Breast epithelium (tissue), 4 donors: ENCODE measurements at places on chromosomes 5 and 9. TPM values are rescaled to one million over a fixed set of nuclear protein-coding genes. Genes with fewer than 3 reads are reported as not detected.

C1QTNF3 gene
- total RNA-seq: 4.0 TPM

GRCh38 chr5:171596391-171596878 lies 177.0 kb downstream of the FGF18 start:
- no peaks in the 10 kb centered on the region for H3K36me3 ChIP-seq
- no peak overlapping the region for H3K27ac ChIP-seq
- DNase-seq: no peak
- H3K4me1 ChIP-seq: no peaks in the 10 kb centered on the region
- H3K4me3 ChIP-seq: no peak overlapping the region

DNA sequence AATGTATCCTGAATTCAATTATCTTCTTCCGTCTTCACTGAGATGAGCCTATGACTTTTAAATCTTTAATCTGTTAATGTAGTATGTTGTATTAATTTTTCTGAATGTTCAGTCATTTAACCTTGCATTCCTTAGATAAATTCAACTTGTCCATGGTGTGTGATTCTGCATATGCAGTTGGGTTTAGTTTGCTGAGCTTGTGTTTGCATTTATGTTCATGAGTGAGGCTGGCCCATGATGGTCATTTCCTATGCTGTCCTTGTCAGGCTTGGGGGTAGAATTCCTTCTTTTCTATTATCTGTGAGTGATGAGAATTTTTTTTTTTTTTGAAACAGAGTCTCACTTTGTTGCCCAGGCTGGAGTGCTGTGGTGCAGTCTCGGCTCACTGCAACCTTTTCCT lies 131.8 kb upstream of the COL5A1 start:
- H3K36me3 ChIP-seq: no peaks in the 10 kb centered on the region
- H3K4me3 ChIP-seq: no peak overlapping the region
- no peaks in the 10 kb centered on the region for H3K4me1 ChIP-seq

DNA sequence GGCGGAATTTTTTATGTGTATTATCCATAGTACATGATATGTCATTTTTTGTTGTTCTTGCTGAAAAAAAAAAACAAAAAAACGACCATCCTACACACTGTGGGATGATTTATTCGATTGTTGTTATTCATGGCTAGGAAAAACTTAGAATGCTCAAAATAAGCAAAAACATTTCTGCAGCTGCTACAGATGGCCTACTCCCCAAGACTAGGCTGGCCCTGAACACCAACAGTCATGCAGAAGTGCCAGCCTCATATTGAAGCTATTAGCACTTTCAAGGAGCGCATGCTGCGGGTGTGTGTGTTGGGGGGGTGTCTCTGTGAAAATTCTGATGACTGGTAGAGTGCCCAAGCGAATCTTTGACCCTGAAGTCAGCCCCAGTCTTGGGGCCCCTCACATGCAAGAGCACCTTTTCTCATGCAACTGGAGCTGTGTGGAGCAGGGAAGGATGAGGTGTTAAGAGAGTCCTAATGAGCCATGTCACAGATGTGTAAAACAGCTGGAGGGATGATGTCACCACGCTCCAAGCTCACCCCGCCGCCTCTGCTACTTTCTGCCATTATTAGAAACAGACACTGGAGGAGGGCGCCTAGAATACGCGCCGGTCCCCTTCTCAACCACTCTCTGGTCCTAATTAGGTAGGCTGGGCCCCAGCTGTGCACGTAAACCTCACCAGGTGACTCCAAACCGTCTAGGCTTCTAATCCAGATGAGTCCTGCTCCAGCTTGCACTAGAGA lies 61.0 kb upstream of the SMIM23 start:
- no peak overlapping the region for H3K27ac ChIP-seq
- H3K27me3 ChIP-seq: no peaks in the 10 kb centered on the region
- no peak for DNase-seq
- no peak overlapping the region for H3K4me3 ChIP-seq
- no peaks in the 10 kb centered on the region for H3K4me1 ChIP-seq
- no peaks in the 10 kb centered on the region for H3K36me3 ChIP-seq

DNA sequence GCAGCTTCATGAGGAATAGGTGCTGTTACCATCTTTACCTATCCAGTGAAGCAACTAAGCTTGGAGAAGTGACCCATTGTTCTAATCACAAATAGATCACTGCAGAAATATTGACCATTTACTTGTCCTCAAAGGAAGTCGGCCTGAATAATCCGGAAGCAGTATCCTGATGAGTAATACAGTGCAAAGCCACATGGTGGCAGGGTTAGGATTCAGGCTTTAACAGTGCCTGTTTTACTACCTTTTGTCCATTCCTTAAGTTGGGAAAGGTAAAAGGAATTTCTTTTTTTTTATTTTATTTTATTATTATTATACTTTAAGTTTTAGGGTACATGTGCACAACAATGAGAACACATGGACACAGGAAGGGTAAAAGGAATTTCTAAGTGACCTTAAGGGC lies 336.3 kb downstream of the KDM4C start:
- H3K4me1 ChIP-seq: no peaks in the 10 kb centered on the region
- no peak for DNase-seq
- no peaks in the 10 kb centered on the region for H3K27me3 ChIP-seq
- no peaks in the 10 kb centered on the region for H3K36me3 ChIP-seq
- H3K4me3 ChIP-seq: no peak overlapping the region
- H3K27ac ChIP-seq: no peak overlapping the region

FOXD4L5 gene
- not detected for total RNA-seq

DNA sequence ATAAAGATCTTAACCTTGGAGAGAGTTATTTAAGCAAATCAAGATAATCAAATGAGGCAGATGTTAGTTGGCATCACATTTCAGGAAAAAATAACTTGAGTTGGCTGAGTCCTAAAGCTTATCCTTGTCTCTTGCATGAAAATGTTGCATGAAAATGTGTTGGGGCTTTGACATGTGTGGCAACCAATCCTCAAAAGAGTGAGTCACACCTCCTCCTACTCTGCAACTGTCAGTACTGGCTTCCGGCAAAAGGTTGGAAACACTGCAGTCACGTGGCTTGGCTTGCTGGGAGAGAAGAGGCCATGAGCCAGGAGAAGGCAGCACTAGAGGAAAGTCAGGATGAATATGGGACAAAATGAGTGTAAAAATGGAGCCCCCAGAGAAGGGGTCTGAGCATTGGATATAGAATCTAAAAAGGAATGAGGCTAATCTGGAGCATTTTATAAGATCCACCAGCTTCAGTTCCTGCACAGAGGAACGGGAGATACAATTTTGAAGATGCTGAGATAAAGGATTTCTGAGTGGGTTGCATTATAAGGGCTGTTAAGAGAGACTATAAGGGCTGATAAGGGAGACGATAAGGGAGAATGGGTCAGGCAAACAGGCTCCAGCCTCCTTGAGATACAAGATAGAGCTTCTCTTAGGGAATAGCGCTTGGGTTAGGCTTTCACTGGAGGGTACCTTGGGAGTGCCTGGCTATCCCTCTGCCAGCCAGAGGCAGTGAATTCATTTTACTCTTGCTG lies 43.1 kb downstream of the SPATA31D1 start:
- no peak overlapping the region for H3K4me3 ChIP-seq
- H3K27ac ChIP-seq: no peak overlapping the region
- no peaks in the 10 kb centered on the region for H3K4me1 ChIP-seq
- DNase-seq: peak; percentile 55

GRCh38 chr9:119221276-119221675 lies 148.0 kb downstream of the BRINP1 start:
- DNase-seq: no peak
- H3K36me3 ChIP-seq: no peaks in the 10 kb centered on the region
- H3K27ac ChIP-seq: no peak overlapping the region
- no peaks in the 10 kb centered on the region for H3K4me1 ChIP-seq
- no peak overlapping the region for H3K4me3 ChIP-seq
- H3K27me3 ChIP-seq: no peaks in the 10 kb centered on the region

- no peak overlapping the region for H3K4me3 ChIP-seq
- no peak for DNase-seq
- no peak overlapping the region for H3K27ac ChIP-seq
- H3K4me1 ChIP-seq: no peaks in the 10 kb centered on the region
These were observed 207.9 kb upstream of the CD180 start for GRCh38 chr5:67404256-67405100.

GRCh38 chr9:37436540-37436939 lies 14.0 kb downstream of the GRHPR start:
- H3K36me3 ChIP-seq: peaks cover 2% of the 10 kb centered on the region
- DNase-seq: no peak
- peaks cover 9% of the 10 kb centered on the region for H3K4me1 ChIP-seq
- no peak overlapping the region for H3K27ac ChIP-seq

GRCh38 chr5:151348789-151349188 lies 1.4 kb upstream of the SLC36A2 start:
- H3K4me1 ChIP-seq: no peaks in the 10 kb centered on the region
- DNase-seq: no peak
- H3K4me3 ChIP-seq: no peak overlapping the region
- no peaks in the 10 kb centered on the region for H3K36me3 ChIP-seq

DNA sequence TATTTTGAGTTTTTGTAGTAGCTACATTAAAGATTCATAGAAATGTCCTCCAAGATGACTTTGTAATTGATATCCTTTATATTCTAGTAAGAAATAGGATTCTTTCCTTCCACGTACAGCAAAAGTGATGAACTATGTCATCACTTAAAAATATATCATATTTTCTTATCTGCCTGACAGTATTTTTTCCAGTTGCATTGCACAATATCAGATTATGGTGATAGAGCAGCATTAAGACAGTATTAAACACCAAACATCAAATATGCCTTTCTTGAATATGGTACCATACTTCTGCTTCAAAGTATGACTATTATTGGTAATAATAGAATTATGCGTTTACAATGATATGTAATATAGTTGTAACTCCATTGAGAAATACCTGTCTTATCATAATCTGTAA lies 919.8 kb upstream of the EDIL3 start:
- H3K4me3 ChIP-seq: no peak overlapping the region
- H3K27ac ChIP-seq: no peak overlapping the region
- no peaks in the 10 kb centered on the region for H3K4me1 ChIP-seq

ALDH7A1 gene
- total RNA-seq: 83.0 TPM

- no peak for DNase-seq
- no peak overlapping the region for H3K27ac ChIP-seq
- no peaks in the 10 kb centered on the region for H3K36me3 ChIP-seq
- H3K27me3 ChIP-seq: no peaks in the 10 kb centered on the region
- no peak overlapping the region for H3K4me3 ChIP-seq
These were observed 25.8 kb upstream of the COL15A1 start for GRCh38 chr9:98917746-98918487.

RGS7BP gene
- under 0.01 TPM for total RNA-seq

EMB gene
- total RNA-seq: 32.6 TPM

C9orf153 gene
- total RNA-seq: 0.66 TPM

GRCh38 chr5:40367255-40367654 lies 312.5 kb upstream of the PTGER4 start:
- DNase-seq: no peak
- H3K4me1 ChIP-seq: no peaks in the 10 kb centered on the region
- no peaks in the 10 kb centered on the region for H3K27me3 ChIP-seq
- H3K36me3 ChIP-seq: no peaks in the 10 kb centered on the region

GABRA6 gene
- not detected for total RNA-seq

- H3K27me3 ChIP-seq: no peaks in the 10 kb centered on the region
- H3K36me3 ChIP-seq: no peaks in the 10 kb centered on the region
- DNase-seq: no peak
- no peak overlapping the region for H3K27ac ChIP-seq
- no peak overlapping the region for H3K4me3 ChIP-seq
These were observed 92.2 kb downstream of the ZNF462 start for GRCh38 chr9:106954974-106955850.

- no peak overlapping the region for H3K27ac ChIP-seq
- H3K27me3 ChIP-seq: no peaks in the 10 kb centered on the region
- no peak overlapping the region for H3K4me3 ChIP-seq
- no peaks in the 10 kb centered on the region for H3K4me1 ChIP-seq
- no peak for DNase-seq
- no peaks in the 10 kb centered on the region for H3K36me3 ChIP-seq
These were observed 6.3 kb upstream of the HAPLN1 start for GRCh38 chr5:83726912-83727311.

DNA sequence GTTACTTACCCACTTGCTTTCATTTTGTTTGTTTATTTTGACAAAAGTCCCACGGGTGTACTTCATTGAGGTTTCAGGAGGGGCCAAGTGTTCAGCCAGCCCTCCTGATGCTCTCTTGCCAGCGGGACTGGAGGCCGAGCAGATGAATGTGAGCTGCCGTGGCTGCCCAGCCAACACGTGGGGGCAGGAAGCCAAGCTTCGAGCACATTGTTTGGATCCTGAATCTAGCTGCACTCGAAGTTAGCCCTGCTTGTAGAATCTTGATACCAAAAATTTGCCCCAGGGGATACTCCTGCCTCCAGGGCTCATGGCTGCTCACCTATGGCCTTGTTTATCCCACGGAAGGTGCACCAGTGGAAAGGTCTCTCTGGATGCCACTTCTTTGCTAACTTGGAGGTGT lies 49.3 kb downstream of the RASGEF1C start:
- no peaks in the 10 kb centered on the region for H3K27me3 ChIP-seq
- H3K4me1 ChIP-seq: no peaks in the 10 kb centered on the region
- no peak overlapping the region for H3K4me3 ChIP-seq
- peak; percentile 38 for DNase-seq
- H3K27ac ChIP-seq: no peak overlapping the region
- no peaks in the 10 kb centered on the region for H3K36me3 ChIP-seq

FRRS1L gene
- total RNA-seq: 2.6 TPM

DNA sequence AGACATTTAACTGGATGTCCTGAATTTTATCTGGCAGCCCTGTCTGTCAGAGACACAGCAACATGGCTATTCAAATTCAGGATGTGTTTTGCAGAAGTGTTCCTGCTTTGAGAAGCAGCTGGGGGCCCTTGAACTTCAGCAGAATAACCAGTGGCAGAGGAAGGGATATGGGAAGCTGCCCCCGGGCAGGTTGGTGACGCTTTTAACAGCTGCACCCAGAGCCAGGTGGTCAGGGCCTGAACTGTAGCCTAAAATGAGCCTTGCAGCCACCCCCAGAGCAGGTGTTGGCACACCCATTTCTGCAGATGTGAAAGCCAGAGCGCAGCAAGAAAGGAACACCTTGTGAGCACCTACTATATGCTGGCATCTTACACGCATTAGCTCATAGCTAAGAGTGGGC lies 128.7 kb upstream of the BOD1 start:
- H3K4me3 ChIP-seq: no peak overlapping the region
- no peaks in the 10 kb centered on the region for H3K4me1 ChIP-seq
- no peaks in the 10 kb centered on the region for H3K36me3 ChIP-seq

TPRN gene
- total RNA-seq: 4.0 TPM

C9 gene
- total RNA-seq: not detected

- H3K27ac ChIP-seq: no peak overlapping the region
- no peak overlapping the region for H3K4me3 ChIP-seq
- H3K36me3 ChIP-seq: no peaks in the 10 kb centered on the region
- no peaks in the 10 kb centered on the region for H3K27me3 ChIP-seq
- no peak for DNase-seq
These were observed 44.6 kb upstream of the ADRB2 start for GRCh38 chr5:148781766-148782165.

DNA sequence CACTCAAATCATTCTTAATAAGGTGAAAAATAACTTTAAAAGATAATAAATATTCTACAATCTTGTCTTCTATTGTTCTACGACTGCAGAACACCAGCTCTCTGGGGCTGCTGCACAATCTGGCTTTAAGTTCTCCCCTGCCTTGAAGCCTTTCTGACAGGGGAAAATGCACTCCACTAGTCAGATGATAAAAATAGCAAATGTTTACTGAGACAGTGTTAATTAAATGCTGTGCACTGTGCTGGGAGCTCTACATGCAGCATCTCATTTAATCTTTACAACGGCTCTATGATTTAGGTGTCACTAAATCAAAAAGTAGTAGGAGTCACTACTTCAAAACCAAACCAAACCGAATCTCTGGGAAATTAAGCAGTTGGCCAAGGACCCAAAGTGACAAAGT lies 132.7 kb downstream of the SLIT3 start:
- no peaks in the 10 kb centered on the region for H3K27me3 ChIP-seq
- no peaks in the 10 kb centered on the region for H3K4me1 ChIP-seq
- no peak overlapping the region for H3K4me3 ChIP-seq
- H3K36me3 ChIP-seq: no peaks in the 10 kb centered on the region
